ENCODE measurements at places on chromosomes 2 and 18.
A peak's percentile ranks its signal among the peaks of the same experiment; 100 is the strongest.

DNA sequence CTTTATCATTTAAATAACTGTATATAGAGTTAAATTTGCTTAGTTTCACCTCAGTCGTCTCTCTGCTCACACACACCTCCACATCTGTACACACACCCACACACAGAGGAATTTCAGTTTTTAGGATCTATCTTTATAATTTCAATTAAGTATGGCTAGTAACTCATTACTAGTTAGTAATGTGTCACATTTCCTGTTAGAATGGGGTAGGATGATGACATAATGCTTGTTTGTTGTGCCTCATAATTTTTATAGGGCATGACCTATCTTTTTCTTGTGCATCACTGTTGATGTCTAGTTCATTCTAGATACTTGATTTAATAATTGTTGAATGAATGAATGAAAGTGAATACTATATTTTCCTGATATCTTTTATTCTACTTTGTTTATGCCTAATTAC lies 108.6 kb downstream of the AGPS start:
- DNase-seq: no peak

DNA sequence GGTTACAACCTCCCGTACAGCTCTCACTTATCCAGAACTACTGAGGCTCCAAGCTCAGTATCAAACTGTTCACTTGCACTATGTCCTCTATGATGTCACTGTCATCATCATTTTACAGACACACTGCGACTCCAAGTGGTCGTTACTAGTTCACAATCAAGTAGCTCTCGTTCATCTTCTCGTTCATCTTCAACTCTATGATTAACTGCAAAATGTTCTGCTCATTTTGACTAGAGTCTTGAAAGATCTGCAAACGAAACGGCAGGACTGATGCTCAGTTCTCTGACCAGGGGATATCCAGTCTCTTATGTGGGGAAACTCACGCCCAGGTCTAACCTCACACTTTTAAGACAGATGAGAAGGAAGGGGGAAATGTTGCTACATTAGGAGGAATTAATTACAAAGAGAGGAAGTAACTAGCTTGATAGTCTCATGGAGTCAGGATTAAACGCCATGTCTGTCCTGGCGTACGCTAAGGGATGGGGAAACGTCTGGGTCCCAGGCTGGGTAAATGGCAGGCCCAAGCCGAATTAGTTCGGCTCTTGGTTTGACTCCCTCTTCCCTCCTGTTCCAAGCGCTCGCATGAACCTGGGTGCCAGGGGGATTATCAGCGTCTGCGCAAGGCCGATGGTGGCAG lies 794 bp upstream of the CHCHD5 start:
- DNase-seq: peak; percentile 34

DNA sequence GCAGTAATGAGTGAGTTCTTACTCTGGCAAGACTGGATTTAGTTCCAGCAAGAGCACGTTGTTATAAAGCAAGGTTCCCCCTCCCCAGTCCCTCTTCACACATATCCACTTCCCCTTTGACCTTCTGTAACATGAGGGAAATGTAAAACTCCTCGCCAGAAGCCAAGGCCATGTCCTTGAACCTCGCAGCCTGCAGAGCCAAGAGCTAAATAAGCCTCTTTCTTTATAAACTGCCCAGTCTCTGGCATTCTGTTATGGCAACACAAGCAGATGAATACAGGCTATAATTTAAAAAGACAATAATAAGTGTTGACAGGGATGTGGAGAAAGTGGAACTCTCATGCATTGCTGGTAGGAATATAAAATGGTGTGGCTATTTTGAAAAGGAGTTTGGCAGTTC lies 60.3 kb downstream of the TLK1 start:
- no peak for DNase-seq

GRCh38 chr2:197092431-197092830 lies 165.9 kb upstream of the PGAP1 start:
- no peak for DNase-seq

DNA sequence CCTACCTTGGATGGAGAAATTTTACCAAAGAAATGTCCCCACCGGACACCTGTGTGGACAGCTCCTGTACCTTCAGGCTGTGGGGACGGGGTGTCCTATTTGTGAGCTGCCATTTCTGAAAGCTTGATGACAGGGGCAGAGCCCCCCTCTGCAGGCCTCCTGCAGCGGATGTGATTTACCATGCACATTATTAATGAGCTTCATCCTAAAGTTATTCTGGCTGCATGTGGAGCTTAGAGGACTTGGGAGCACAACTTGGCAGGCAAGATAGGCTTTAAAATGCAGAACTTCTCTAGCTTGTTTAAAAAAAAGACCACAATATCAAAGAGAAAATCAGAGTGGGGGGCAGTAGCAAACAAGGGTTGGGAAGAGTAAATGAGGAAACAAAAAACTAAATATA lies 350.0 kb upstream of the KLHL29 start:
- DNase-seq: no peak

DNA sequence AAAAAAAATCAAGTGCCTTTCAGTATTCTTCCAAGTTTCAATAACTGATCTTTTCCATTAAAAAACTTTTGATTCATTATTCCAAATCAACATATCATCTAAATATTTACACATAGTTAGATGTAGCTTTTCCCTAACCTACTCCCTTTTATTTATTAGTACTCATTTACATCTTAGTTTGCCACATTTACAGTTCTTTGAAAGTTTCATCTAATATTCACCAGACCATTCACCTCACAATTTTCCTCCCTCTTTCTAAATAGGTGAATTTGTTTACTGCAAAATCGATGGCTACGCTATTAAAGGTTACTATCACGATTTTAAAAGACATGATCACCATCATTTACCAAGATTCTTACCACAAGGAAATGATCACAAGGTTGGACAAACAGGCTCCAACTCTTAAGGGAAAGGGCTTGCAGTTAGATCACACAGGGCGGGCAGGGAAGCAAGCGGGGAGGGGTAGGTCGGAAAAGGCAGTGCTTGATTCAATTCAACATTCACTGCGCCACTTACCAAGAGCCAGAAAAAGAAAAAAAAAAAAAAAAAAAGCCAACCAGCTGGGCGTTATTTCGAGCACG lies 654 bp upstream of the MARCHF7 start:
- no peak for DNase-seq

GRCh38 chr2:183868707-183869106 lies 729.6 kb upstream of the ZNF804A start:
- no peak for DNase-seq

DNA sequence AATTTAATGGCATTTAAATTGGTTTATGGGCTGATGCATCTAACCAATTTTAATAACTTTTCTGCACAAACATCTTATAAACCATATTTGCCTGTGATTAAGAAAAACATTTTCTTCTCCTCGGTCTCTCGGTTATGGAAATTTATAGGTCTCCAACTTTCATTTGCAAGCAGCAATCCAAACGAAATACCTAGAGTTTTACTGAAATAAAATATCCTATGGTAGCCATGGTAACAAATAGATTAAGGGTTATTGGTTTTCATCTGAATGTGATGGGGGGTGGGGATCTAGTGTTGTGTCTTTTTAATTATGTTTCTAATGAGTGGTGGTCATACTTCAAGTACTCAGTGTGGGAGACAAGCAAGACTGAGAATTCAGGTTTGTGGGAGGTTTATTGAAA lies 2.9 kb downstream of the KLHL29 start:
- DNase-seq: no peak

- no peak for DNase-seq
Observed at GRCh38 chr2:13616059-13616458, 899.3 kb downstream of the TRIB2 start.
